Uterus (tissue), 4 donors: ENCODE measurements at places on chromosomes 16 and 17. TPM values are rescaled to one million over a fixed set of nuclear protein-coding genes. Genes with fewer than 3 reads are reported as not detected.

DNA sequence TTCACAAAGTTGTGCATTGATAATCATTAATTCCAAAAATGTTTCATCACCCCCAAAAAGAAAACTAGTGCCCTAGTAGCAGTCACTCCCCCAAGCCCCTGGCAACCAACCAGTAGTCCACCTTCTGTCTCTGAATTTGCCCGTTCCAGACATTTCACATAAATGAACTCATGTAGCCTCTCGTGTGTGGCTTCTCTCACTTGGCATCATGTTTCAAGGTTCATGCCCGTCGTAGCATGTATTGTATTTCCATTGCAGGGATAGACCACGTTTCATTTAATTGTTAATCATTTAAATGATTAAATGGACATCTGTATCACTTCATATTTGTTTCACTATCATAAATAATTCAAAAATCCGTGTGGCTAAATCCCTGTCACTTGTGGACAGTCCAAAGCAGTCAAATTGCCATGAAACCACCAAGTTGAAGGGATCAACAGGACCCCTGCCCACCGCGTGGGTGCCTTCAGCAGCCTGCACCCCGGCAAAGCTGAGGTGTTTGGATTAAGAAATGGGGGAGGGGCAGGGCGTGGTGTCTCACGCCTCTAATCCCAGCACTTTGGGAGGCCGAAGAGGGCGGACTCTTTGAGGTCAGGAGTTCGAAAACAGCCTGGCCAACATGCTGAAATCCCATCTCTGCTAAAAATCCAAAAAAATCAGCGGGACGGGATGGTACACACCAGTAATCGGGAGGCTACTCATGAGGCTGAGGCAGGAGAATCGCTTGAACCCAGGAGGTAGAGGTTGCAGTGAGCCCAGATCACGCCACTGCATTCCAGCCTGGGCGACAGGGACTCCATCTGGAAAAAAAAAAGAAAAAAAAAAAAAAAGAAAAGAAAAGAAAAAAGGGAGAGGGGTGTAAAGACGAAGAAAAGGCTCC lies 8.7 kb upstream of the FLYWCH2 start:
- peak; percentile 15 for DNase-seq

- DNase-seq: no peak
Measured at GRCh38 chr16:88535191-88535856, 34.9 kb upstream of the ZC3H18 start.

- no peak for DNase-seq
Measured at GRCh38 chr17:20022701-20023100, 13.5 kb downstream of the SPECC1 start.

- peak; percentile 66 for DNase-seq
Measured at GRCh38 chr17:77233635-77234334, 93.0 kb downstream of the SEC14L1 start.

GRCh38 chr16:85359147-85359822 lies 247.0 kb upstream of the CIBAR2 start:
- DNase-seq: no peak

GRCh38 chr16:54026456-54026855 lies 260.1 kb downstream of the IRX3 start:
- no peak for DNase-seq

GRCh38 chr16:69318911-69319289 lies 7.8 kb downstream of the VPS4A start:
- peak; percentile 8 for DNase-seq

DNA sequence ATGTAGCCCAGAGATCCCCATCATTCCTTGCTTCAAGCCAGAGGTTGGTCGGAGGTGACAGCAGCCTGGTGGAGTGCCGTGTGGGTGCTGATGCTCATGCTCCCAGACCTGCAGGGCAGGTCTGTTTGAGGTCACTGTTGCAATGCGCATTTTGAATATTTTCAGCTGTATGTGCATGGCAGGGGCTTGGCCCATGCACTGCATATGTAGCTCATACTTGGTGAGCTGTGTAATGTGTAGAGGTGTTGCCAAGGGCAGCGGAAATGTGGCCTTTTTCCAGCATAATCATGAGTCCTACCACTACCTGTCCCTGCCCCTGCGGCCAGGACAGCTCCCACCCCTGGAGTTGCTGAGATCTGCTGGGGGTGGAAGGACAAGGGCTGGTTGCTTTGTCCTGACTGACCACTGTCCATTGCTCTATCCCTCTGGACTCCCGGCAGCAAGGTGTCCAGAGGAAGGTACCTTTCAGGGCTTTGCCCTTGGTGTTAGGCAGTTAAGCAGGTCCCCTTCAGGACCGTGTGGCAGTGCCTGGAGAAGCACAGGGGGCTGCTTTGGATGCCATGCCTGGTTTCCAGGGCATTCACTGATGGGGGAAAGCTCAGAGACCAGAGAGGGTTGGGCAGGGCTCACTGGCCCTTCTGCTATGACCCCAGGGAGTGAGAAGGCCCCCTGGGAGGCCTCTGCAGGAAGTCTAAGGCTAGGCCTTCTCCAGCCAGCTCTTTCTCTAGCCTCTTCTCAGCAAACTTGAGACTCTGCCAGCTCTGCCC lies 215.2 kb downstream of the NTN1 start:
- DNase-seq: no peak

DNA sequence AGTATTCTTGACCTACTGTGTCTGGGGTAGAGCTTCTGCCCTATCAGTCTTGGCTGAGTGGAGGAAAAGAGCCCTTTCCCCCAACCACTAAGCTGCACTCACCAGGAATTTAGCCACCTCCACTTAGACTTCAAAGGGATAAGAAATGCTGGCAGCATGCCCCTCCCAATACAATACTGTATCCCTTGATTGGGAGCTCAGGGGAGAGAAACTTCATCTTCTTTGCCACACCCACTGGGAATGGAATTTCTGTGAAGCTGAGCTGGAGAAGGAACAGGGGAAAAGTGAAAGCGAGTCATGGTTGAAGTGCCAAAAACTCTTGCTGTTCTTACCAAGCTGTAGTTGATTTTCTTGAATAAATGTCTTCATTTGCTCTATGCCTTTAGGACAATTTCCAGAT lies 68.8 kb downstream of the CEP112 start:
- DNase-seq: no peak

DNA sequence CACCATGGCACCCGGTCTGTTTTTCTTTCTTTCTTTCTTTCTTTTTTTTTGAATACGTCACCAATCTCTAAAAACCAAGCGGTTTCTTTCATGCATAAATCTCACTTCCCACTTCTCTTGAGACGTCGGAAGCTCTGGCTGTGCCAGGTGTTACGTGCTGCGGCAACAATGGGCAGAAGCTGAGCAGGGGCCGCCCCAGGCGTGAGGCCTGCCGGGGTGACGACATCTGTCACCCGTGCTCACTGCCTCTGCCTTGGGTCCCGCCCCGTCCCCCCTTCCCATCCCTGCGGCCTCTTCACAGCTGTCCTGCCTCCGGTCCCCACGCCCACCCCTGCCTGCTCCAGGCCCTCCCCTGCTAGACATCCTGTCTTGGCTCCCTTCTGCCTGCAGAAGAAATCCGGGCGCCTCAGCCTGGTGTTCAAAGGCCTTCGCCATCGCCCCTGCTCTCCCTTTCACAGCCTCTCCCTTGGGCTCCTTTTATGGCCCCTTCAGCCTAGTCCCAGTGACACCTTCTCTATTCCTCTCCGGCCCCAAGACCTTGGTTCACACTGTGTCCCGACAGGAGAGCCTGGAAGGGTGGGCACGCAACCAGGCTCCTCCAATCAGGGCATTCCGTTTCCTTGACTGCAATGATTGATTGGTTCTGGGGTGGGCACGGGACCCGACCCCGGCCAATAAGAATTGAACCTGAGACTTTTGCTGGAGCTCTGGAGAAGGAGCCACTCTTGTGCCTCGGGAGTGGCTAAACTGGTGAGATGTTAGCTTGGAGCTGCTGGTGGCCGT lies 4.8 kb downstream of the P2RX1 start:
- DNase-seq: no peak

GRCh38 chr16:67731753-67732095 lies 12.6 kb upstream of the GFOD2 start:
- DNase-seq: no peak

DNA sequence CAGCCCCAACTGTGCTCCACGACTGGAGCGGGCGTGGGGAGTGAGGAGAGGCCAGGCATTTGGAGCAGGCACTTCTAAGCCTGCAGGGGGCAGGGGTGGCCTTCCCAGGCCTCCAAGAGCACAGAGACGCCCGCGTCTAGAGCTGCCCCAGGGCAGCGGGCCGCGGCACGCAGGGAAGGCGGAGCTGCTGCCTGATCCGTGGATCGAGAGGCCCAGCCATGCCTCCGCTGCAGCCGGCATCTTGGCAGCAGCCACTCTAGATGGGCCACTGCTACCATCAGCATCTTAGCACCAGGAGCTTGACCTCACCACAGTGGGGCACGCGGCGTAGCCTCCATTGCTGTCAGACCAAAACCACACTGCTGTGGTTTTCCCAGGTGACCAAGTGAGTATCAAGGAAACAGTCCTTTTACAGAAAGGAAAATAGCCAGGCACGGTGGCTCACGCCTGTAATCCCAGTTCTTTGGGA lies 20.4 kb upstream of the WDR45B start:
- no peak for DNase-seq

DNA sequence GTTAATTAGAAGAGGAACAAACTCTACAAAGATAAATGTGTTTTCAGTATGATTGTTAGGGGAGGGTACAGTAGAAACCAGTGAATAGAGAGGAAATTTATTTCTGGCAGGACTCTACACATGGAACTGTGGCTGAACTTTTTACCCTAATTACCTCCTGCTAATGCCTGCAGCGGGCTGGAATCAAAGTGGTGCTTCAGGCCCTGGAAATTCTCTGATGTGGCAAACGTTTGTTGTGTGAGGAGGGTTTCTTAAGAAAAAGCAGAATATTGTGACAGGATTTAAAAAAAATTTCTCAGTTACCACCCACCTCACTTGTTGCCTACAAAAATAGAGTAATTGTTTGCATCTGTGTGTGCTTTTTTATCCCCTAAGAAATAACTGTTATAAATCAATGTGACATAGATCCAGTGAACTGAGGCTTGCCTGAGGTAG lies 154.5 kb downstream of the BCAS3 start:
- no peak for DNase-seq

Gene BIRC5
- total RNA-seq: 29.7 TPM

Gene ZSCAN10
- total RNA-seq: not detected

Gene ZNF287
- 4.6 TPM for total RNA-seq

Gene AANAT
- not detected for total RNA-seq

Gene RASD1
- total RNA-seq: 12.7 TPM

Gene CCDC40
- total RNA-seq: 5.5 TPM

Gene TTYH2
- total RNA-seq: 14.9 TPM

Gene CRHR1
- total RNA-seq: 4.6 TPM

Gene CLCN7
- total RNA-seq: 21.5 TPM
